ENCODE measurements at places on chromosomes 3 and 15.
A peak's percentile ranks its signal among the peaks of the same experiment; 100 is the strongest.

DNA sequence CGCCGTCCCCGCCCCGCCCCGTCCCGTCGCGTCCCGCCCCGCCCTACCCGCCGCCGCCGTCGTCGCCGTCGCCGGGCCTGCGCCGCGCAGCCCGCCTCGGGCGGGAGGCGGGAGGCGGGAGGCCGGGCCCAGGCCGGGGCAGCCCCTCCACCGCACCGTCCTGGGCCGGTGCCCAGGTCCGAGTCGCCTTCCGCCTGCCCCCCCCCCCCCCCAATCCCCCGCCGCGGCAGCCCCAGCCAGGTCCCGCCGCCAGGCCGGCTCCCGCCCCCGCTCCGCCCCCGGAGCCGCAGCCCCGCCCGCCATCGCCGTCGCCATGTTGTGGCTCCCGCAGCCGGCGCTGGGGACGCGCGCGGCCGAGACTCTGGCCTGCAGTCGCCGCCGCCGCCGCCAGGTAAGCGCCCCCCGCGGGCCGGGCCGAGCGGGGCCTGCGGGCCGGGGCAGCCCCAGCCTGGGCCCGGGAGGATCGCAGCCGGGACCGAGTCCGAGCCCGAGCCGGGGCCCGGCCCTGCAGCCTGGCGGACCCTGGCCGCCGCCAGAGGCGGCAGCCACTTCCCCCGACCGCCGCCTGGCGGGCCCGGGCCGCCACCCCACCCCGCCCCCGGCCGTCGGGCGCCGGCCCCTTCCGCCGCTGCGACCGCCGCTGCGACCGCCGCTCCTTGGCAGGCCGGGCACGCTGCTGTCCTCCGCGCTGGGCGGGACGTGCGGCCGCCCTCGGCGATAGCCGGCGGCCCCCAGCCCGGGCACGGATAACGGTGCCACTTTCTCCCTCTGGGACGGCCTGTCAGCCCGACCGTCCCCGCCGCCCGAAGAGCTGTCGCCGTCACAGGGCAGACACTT is at the start of gene ZNF592:
Gene ZNF592, plus strand, starts transcription at position 319 of the 837 bp plus-strand sequence. CDS start 34,084 bp downstream, outside the sequence.
- DNase-seq = peak; percentile 69

DNA sequence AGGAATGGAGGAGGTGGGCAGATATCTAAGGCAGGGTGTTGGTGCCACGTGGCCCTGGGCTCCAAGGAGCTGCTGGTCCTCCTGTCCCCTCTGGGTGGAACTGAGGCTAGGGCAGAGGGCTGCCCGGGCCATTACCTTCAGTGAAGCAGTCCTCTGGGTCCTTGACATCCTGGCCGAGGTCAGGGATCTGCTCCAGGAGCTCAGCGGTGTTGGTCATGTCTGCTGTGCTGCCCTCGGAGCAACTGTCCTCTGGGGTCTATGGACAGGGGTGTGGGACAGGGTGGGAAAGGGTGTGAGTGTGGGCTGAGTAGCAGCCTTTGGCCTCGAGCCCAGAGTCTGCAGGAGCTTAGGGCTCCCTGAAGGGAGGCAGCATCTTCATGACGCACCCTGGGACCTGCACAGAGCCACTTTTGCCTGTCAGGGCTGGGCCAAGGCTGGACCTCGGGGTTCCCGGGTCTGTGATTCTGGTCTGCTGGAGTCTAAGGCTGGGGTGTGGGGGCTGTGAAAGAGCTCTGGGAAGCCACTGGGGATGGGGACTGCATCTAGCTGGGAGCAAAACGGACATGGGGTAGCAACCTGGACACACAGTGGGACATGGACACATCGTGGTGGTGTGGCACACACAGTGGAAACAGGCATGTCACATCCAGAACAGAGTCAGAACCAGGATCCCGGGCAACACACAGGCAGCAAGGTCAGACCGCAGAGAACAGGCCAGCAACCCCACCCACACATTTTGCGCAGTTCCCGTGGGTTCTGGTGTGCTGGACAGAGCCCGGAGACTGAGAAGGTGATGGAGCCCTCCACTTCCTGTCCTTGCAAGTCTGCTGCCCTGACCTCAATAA is 72.7 kb downstream of the SCN5A start:
- DNase-seq = no peak

DNA sequence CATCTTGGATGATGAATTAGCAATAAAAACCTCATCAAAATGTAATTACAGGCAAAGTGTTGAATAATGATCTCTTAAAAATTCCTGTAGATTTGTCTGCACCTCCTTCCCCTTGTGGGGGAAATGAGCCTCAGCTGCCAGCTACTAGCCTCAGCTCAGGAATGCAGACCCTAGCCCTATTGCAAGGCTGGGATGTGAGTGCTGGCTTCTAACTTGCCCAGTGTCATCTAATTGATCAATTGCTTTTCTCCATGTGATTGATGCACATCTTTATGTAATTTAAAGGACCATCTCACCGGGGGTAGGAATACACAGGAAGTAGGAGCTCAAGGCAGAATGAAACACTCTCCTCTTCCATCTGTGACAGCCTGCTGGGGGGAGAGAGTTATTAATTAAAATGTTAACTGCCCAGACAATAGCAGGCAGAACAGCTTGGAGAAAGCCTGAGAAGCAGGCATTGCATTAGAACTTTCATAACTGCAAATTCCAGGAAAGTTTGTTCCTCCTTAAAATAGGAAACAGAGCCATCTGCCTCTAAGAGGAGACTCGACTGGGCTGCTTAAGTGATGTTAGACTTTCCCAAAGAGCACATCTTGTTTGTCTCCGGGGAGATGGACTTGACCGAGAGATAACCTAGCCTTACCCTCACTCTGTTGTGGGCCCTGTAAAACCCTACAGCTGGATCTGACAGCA is 69.6 kb downstream of the LRTM1 start:
- no peak for DNase-seq

DNA sequence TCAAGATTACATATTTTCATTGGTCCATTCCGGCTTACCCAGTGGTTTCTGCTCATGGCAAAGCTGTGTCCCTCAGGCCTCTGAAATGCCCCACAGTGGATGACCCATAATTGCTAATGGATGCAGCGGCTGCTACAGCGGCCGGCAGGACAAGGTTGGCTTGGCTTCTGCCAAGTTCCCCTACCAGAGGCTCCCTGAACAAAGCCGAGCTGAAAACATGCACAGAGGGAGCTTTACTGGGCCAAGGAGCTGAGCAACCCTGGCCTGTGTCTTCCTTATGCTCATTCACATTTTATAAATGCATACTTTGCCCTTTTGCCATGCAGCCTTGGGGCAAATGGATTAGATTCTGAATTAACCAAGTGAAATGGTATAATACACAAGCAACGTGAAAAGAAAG is 150.5 kb downstream of the NTRK3 start:
- no peak for DNase-seq

DNA sequence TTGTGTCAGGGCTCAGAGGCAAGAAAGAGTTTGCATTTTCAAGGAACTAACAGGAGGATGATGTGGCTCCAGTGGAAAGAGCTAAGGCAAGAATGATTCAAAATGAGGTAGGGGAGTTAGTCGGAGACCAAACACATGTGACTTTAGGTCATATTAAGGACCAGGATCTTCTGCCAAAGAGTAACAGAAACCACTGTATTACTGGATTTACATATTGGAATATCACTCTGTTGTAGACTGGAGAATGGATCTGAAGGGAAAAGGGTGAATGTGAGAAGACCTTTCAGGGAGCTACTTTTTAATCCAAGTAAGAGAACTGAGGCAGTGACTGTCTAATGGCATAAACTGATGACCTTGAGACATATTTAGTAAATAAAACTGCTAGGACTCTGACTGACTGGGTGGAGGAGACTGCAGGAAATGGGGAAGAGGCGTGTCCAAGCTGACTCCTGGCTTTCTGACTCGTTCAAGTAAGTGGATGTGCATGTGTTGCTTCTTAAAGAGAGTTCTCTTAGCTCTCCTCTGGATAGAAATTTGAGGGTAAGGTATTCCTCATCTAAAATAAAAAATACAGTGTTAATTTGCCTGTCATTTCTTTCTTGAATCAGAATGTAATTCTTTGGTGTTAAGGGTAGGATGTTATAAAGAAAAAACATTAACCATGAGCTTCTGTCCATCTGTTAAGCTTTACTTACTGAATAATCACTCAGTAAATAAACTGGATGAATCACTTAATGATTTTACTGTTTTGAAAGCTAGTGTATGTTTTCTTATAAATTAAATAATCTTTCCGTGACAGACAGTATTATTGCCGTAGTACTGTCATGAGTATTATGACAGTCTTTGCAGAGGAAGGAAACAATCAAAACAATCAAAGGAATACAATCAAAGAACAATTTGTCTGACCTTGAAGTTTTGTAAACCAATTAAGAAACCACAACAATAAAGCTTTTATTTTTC is 58.3 kb upstream of the CFAP20DC start:
- DNase-seq = no peak

All from stimulated activated CD8-positive, alpha-beta memory T cell treated with anti-CD3 and anti-CD28 coated beads, Interleukin-7, amount 100 ng/mL, for 1 hour (primary cell).